ENCODE measurements at places on chromosomes 16 and 17.

GRCh38 chr16:15457958-15458357 lies 23.6 kb downstream of the BMERB1 start:
- no peak for DNase-seq

- no peak for DNase-seq
Measured at GRCh38 chr16:27363797-27364196, 38.2 kb upstream of the IL21R start.

GRCh38 chr17:74393346-74393942 lies 26.1 kb downstream of the GPR142 start:
- no peak for DNase-seq

DNA sequence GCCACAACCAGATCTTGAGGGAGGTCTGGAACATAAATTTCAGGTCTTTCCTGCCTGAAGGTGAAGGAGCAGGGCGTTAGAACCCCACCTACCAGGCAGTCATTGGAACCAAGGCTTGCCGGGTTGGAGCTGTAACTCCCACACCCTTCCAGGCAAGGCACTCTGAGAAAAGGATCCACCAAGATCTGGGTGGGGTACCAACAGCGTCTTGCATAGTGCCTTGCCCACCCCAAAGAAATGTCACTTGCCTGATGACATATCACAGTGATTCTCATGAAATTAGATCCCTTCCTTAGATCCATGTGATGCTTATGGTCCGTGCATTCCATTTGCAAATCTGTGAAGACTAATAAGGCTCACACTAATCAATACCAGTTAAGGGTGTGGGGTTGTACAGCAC lies 201.3 kb downstream of the KATNIP start:
- DNase-seq: no peak

DNA sequence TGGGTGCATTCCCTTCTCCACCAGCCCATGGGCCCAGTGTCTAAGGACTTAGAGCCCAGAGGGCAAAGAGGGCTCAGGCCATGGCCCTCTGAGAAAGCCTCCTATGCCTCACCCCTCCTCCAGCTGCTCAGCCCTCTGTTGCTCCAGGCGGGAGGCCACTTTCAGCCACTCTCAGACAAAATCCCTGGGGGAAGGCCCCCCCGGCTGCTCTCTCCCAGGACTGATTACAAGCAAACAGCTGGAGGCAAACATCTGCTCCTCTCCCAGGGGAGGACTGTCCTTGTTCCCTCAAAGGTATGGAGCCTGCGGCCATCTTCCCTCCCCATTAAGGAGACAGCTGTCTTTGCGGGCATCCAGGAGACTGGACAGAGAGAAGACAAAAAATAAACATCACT lies 54.9 kb upstream of the DLX4 start:
- DNase-seq: no peak

GRCh38 chr17:70829876-70830275 lies 660.5 kb downstream of the KCNJ2 start:
- DNase-seq: no peak

GRCh38 chr17:61605692-61606091 lies 14.7 kb upstream of the NACA2 start:
- no peak for DNase-seq

DNA sequence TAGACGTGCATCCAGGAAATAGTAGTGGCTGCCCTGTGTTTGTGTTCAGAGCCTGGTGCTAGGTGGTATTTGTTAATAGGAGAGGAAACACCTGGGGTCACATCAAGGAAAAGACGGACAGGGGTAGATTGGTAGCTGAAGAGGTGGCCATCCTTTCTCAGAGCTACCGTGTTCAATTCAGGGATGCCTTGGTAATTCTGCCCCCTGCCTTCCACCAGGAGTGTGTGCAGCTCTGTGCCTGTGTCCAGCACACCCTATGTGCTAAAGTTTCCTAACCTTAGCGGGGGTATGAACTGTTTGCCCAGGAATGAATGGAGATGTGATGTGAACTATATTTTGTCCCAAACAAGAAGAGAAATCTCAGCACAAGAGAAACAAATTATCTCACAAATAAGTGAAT lies 174.1 kb upstream of the MPHOSPH6 start:
- no peak for DNase-seq

GRCh38 chr16:89502081-89502843 lies 5.9 kb upstream of the SPG7 start:
- no peak for DNase-seq

- no peak for DNase-seq
Measured at GRCh38 chr16:3561626-3562025, 15.6 kb downstream of the NLRC3 start.

DNA sequence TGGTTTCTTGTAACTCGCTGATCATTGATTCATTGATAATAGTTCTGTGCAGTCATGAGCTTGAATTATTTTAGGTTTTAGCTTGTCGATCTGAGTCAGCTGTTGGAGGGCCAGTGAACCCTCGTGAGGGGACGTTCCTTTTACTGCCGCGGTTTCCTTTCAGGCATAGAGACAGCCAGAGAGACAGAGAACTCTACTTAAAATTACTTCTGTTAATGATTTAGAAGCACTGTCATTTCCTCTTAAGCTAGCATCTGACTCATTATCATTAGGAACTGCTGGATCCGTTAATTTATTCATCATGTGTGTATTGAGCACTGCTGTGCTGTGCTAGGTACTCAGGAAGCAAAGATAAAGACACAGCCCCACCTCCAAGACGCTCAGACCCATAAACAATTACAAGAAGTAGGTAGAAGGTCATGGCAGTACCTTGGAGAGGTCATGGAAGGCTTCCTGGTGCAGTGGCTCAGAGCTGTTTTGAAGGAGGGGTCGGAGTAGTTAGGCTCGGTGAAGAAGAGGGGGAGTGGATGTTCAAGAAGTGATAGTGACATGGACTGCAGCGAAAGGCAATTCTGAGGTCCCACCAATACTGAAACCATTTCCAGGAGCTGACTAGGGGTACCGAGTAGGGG lies 3.3 kb downstream of the PGS1 start:
- DNase-seq: peak; percentile 62

DNA sequence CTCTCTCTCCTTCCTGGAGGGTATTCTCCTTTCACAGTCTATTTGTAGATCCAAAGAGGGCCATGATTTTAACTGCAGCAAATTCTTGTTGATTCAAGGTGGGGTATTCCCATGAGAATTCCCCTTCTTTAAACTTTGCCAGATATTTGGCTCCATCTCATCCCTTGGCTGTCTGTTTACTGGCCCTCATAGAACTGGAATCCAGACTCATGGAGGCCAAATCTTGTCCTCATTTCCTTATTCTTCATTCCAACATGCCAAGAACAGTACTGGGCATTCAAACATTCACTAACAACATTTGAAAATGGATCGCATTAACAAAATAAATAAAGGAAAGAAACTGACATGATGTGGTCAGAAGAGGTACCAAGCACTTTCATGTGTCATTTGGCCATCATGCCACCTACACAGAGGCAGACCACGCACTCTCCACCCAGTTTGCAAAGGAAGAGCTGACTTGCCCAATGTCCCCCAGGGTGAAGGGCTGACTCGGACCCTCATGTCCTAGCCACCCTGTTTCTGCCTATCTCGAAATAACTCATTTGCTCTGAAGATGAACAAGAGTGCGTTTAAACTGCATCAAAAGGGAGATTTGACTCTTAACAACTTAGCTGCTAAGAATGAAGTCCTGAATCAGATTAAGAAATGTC lies 23.1 kb upstream of the SLC35B1 start:
- no peak for DNase-seq

- no peak for DNase-seq
Measured at GRCh38 chr16:30722916-30723315, 23.9 kb downstream of the SRCAP start.

DNA sequence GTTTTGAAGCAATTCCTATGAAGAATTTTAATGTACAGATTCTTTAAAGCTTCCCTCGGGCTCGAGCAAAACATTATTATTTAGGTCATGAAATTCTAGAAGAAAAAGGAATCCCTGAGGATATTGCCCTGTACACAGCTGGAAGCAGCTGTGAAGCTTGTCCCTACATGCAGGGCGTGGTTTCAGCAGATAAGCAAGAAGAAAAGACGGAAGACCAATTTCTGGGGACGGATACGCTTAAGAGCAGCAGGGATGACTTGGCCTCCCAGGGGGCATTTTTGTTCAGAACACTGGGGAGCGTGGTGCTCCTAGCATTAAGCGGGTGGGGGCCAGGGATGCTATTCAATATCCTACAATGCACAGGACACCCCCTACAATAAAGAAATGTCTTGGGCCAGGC lies 34.3 kb downstream of the LITAF start:
- DNase-seq: no peak

GRCh38 chr16:83143788-83144187 lies 517.0 kb downstream of the CDH13 start:
- no peak for DNase-seq

DNA sequence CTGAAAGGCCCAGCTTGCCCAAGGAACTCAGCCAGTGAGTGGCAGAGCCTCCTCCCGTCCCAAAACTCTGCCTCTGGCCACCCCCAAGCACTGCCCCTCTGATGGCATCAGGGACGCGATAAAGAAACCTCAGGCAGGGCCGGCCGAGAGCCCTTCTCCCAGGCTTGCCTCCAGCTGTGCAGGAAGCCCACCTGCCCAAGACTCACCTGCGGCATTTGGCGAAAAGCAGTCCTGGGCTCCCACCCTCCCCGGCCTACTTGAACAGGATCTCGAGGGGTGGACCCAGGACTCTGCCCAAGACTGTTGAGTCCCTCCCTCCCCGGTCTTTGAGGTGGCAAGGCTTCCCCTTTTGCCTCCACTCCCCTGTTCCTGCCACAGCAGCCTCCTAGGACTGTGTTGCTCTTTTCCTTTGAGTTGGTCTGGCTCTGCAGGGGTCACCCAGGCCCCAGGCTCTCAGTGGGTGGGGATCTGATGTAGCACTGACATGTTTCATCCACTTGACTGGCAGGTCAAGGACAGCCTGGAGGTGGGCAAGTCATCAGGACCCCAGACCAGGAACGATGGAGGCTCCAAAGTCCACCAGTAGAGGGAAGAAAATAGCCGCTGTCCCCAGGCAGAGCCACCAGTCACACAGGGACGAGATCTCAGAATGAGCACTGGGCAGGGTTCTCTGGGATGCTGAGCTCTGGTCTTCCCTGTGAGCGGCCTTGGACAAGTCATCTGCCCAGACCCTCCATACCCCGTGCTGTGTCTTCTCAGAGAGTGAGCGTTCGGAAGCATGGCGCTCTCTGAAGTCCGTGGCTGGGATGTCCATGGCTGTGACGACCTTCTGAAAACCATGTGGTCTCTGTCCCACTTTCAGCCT lies 111.0 kb upstream of the TNRC6C start:
- DNase-seq: no peak

GRCh38 chr16:6207124-6207523 lies 1109.5 kb upstream of the EEF2KMT start:
- DNase-seq: no peak

GRCh38 chr17:32584792-32585191 lies 98.0 kb downstream of the CDK5R1 start:
- DNase-seq: no peak

GRCh38 chr17:76841776-76842405 lies 26.3 kb upstream of the MGAT5B start:
- no peak for DNase-seq

DNA sequence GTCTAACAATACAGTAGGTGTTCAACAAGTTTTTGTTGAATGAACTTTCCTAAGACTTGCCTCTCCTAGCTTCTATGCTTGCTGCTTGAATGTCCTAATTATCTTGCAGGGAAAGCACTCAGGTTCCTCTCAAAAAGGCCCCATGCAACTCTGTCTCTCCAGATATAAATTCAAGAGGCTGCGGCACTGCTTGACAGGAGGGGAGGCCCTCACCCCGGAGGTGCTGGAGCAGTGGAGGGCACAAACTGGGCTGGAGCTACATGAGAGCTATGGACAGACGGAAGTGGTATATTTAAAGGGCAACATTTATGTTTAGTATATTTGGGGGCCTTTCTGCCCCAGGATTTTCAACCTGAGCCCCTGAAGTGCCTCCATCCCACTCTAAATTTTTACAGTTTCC lies 14.4 kb downstream of the THUMPD1 start:
- no peak for DNase-seq

GRCh38 chr16:31695667-31696066 lies 168.0 kb downstream of the AHSP start:
- DNase-seq: peak; percentile 48

DNA sequence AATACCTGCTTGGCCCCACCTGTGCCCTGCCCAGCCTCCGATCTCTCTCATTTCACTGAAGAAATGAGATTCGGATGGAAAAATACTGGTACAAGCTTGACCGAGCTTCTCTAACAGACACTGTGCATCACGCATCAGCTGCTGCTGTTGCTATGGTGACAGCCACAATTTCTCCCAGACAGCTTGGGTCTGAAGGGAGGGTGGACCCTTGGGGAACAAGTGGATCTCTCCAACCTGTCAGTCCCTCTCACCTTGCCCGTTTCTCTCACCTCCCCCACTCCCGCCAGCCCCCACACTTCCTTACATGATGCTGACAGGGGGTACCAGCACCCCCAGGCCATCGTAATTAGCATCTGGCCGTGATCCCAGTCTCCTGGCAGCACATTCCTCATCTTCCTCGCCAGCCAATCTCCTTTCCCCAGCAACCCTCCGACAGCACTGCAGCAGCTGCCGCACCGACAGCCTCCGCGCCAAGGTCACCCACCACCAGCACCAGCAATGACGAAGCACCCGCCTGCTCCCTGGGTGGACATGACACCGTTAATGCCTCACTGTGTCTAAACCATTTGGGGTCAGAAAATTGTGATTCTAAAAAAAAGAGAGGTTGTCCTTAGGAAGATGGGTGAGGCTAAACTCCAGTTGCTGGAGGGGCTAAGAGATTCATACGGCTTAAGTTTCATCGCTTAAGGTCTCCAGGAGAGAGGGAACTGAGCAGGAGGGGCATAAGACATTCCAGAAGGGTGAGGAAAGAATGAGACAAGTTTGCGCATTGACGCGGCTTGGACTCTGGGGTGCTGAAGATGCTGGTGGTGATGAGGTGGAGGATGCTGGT lies 58.6 kb upstream of the TNRC6A start:
- no peak for DNase-seq

DNA sequence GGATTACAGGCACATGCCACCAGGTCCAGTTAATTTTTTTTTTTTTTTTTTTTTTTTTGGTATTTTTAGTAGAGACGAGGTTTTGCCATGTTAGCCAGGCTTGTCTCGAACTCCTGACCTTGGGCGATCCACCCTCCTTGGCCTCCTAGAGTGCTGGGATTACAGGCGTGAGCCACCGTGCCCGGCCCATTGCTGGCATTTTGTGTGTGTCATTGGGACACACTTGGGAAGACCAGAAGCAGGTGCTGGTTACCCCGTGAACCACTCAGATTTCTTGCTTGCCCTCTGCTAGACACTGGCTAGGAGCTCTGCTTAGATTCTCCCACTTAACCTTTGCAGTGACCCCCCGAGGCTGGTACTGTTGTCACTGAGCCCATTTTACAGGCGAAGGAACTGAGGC lies 229.3 kb downstream of the IRF8 start:
- DNase-seq: no peak

GRCh38 chr16:28974007-28974436 lies 556 bp upstream of the SPNS1 start:
- DNase-seq: peak; percentile 39

DNA sequence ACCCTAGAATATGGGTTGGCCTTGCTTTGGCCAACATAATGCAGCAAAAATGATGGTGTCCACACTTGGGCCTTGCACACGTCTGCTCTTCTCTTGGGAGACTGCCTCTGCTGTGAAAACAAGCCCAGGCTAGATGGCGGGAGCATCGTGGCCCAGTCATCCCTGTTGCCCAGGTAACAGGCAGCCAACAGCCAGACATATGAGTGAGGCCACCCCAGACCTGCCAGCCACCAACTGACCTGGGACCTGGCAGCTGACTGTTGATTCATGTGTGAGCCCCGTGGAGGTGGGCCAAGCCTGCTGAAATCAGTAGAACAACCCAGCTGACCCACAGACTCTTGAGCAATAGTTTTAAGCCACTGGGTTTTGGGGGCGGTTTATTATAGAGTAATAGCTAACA lies 39.4 kb upstream of the CDH3 start:
- no peak for DNase-seq

- DNase-seq: no peak
Measured at GRCh38 chr17:45857977-45858708, 13.5 kb downstream of the SPPL2C start.
